ENCODE measurements at places on chromosomes 16 and 17. TPM values are rescaled to one million over a fixed set of nuclear protein-coding genes. Genes with fewer than 3 reads are reported as not detected.

GRCh38 chr17:50087246-50087911, 7.8 kb upstream of the PDK2 start:
- peak; percentile 64 for DNase-seq

- DNase-seq: peak; percentile 92
Measured at GRCh38 chr17:45092911-45093430, 31.9 kb downstream of the NMT1 start.

The GUCY2D gene
- 0.49 TPM for total RNA-seq

The DCTPP1 gene
- total RNA-seq: 84.4 TPM

The RECQL5 gene
- 26.3 TPM for total RNA-seq

GRCh38 chr17:61250335-61250890, 149.2 kb upstream of the TBX2 start:
- DNase-seq: peak; percentile 21

DNA sequence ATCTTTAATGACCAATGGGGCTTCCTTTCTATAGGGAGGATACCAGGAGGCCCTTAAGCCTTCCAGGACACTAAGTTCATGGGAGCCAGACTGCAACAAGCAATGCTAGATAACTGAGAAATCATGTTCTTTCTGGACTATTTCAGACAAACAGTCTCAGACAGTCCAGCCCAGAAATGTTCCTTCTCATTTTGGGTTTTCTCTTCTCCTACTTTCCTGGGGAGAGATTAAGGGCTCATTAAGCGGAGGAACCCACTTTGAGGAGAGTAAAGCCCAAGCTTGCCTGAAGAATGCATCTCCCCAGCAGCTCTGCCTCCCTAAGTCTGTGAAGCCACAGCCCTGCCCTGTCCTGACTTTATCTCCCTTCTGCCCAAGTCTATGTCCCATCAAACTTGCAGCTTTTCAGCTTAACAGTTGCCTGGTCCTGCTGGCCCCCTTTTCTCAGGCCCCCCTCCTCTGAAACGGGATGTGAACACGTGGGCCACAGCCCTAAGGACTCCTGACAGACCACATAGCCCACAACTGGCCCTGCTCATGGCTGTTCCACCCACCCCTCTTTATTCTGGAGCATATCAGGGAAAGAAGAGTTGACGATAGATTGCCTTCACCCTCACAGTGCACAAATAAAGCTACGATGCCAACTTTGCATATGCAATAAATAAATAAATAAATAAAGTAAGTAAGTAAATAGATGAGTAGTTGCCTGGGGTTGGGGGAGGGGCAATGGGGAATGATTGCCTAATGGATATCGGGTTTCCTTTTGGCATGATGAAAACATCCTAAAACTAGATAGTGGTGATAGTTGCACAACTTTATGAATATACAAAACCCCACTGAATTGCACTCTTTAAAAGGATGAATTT, 111.0 kb downstream of the N4BP1 start:
- DNase-seq: peak; percentile 42

DNA sequence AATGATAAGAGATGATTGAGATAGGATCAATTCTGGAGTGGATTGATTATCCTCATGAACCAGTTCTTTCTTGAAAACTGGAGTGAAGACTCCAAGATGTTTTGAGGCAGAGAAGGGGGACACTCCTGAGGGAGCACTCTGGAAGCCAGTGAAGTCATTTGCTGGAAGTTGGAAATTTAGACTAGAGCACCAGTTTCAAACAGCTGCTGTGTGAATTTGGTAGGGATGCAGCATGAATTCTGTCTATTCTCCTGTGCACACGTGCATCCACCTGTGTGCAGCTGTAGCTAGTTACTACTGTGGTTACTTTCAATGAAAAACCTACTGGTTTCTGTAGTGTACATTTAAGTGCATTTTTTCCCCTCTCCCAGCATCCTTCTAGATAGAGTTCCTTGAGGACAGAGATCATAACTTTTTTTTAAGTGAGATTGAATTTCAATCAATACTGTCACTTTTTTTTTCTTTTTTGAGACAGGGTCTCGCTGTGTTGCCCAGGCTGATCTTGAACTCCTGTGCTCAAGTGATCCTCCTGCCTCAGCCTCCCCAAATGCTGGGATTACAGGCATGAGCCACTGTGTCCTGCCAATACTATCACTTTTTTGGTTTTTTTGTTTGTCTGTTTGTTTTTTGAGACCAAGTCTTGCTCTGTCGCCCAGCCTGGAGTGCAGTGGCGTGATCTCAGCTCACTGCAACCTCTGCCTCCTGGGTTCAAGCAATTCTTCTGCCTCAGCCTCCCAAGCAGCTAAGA, 65.9 kb downstream of the TUBD1 start:
- DNase-seq: no peak

The PMFBP1 gene
- total RNA-seq: 0.49 TPM

GRCh38 chr17:16447676-16448075, 32.3 kb downstream of the TRPV2 start:
- DNase-seq: no peak

GRCh38 chr16:49665482-49666230, 190.3 kb downstream of the ZNF423 start:
- DNase-seq: no peak

The TBC1D26 gene
- total RNA-seq: not detected

DNA sequence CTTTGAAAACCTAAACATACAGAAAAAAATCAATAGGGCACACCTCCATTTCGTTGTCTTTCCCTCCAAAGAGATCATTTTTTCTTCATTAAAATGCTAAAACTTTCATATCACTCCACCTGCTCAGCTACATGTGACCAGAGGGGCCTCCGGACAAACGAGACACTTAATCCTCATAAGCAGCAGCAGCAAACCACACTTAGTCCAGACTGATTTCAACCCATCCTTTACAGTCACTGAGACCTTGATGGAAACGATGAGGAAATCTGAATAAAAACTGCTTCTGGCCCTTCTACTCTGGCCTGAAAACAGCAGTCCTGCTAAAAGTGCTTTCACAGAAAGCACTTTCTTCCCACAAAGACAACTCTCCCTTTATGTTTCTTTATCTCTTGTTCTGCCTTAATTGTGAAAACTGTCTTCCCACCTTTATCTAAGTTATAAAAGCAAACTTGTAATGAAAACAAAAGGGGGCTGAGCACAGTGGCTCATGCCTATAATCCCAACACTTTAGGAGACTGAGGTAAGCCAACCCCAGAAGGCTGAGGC, 4.6 kb downstream of the ANKRD11 start:
- DNase-seq: no peak
